Jurkat, Clone E6-1 (cell line): ENCODE measurements at places on chromosomes 2 and 18.

DNA sequence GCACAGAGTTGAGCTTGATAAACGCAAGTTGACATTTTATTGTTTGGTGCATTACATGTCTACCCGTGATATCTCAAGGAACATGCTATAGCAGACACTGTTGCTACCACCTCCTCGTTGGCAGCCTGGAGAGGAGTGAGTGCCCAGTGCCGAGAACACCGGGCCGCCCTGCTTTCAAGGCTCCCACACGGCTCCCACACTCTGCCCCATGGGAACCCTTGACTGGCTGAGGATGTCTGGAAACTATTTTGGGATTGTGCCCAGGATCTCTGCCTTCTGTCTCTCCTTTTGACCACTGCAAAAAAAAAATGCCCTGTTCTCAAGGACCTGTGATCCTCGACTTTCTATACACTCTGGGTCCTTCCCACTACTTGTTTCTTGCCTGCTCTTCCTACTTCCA lies 21.1 kb downstream of the TET3 start:
- DNase-seq, result no peak

GRCh38 chr2:167820488-167820887 lies 426.9 kb downstream of the STK39 start:
- DNase-seq, result no peak

DNA sequence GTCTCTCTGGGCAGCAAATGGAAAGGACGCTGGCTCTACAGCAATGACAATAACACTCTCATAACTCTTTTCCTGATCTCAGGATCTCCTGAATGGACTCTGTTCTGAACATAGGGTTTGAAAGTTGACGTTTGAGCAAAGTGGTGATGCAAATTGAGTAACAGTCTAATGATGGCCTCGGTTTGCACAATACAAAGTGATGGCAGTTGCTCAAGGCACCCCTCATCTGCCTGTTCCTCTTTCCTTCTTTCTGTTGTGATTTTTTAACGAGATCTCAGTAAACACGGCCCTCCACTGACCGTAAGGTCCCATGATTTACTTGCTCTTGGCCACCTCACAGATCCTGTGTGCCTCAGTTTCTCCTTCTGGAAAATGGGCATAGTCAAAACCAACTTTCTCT lies 303.6 kb downstream of the SLC8A1 start:
- DNase-seq, result no peak

DNA sequence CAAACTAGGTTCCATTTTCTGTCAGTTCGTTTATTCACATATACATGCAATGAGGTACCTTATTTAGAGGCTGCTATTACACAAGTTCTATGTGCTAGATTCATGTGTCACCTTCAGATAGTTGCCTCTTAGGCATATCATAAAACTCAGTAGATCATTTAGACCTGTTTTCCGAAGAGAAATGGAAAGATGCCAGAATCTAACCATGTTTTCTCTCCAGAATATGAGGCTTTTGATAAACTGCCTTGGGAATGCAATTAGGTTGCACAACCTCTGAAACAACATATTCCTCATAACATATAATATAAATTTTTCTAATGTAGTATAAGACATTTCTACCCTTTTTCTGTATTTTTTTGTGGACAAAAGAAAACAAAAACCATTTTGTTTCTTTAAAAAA lies 108.1 kb downstream of the PRPF40A start:
- DNase-seq, result no peak

- DNase-seq, result no peak
Observed at GRCh38 chr2:88603146-88603545, 24.1 kb downstream of the EIF2AK3 start.
